ENCODE measurements at places on chromosomes 12 and 14. TPM values are rescaled to one million over a fixed set of nuclear protein-coding genes. Genes with fewer than 3 reads are reported as not detected.

MUCL1 gene
- not detected for total RNA-seq

SPTB gene
- total RNA-seq, result 2.5 TPM

PLEKHG7 gene
- total RNA-seq, result not detected

SP1 gene
- 24.0 TPM for total RNA-seq

CLEC2A gene
- total RNA-seq, result not detected
